Inflammatory macrophage treated with lipopolysaccharide for 4 hours (primary cell): ENCODE measurements at places on chromosomes 7 and 10.
A peak's percentile ranks its signal among the peaks of the same experiment; 100 is the strongest.

GRCh38 chr10:13206546-13207443 lies 27.4 kb downstream of the UCMA start:
- peak; percentile 5 for DNase-seq

GRCh38 chr10:50497758-50498157 lies 126.0 kb downstream of the SGMS1 start:
- no peak for DNase-seq

GRCh38 chr7:116122972-116123595 lies 87.3 kb upstream of the TES start:
- DNase-seq = peak; percentile 70

- DNase-seq = peak; percentile 36
These were observed 30.2 kb upstream of the EZH2 start for GRCh38 chr7:148914208-148914777.

GRCh38 chr10:116889066-116889465 lies 39.8 kb downstream of the ENO4 start:
- no peak for DNase-seq

DNA sequence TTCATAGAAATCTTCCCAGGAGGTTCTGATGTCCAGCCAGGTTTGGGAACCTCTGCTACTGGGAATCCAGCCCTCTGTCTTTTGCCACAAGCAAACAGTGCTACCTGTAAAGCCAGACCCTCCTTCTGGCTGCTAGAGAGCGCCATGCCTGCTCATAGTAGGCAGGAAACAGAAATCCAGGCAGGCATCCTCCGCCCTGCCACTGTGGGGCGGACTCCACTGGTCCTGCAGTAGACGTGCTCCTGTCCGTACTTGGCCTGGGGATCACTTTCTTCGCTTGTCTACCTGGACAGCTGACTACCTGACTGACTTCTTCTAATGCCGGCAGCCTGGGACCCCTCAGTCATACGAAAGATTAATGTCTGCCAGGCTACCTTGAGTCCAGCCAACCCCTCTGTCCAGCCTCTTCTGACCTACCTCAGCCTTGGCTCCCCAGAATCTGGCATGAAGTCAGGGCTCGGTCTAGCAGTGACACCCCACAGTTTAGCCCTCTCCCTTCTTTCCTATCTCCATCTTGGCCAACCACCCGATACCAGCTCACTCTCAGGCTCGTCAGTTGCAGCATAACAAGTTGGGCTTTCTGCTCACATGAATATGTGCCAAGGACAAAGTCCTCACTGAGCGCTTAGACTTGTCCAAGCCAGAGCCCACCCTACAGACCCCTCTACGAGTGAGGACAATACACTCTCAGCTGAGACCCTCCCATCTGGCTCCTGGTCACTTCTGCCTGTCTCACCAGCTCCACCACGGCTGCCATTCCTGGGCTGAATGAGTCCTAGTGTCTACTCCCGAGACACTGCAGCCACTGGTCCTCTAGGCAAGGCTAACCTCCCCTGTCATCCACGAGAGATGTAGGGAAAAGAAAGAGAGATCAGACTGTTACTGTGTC lies 43.9 kb upstream of the OPALIN start:
- DNase-seq = no peak

DNA sequence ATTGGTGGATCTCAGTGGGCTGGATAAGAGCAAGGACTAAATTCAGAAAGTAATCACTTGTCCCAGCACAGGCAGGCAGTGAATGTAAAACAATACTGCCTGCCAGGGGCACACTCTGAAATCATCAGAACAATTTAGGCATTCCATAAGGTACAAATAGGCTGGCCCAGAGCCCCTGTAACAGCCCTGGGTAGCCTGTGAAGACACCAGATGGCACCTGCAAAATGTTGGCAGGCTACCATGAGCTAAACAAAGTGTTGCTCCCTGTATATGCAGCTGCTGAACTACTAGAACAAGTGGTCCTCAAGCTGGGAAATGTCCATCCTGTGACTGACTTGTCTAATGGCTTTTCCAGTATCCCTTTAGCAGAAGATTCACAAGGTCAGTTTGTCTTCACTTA lies 3.0 kb upstream of the PRSS37 start:
- no peak for DNase-seq

DNA sequence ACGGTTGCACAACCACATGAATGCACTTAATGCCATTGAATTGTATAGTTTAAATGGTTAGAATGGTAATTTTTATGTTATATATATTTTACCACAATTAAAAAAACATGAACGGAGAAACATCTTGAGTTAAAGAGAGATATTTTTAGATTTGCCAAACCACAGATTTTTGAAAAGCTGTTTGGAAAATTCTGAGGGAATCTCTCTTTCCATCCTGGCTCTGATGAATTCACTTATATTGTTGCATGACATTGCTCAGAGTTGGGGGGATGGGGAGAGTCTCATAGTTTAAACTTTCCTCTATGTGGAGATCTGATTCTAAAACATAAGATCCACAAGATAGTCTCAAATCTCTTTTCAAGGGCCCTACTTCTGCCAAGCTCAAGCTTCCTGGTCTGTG lies 275.0 kb upstream of the NPVF start:
- DNase-seq = no peak

DNA sequence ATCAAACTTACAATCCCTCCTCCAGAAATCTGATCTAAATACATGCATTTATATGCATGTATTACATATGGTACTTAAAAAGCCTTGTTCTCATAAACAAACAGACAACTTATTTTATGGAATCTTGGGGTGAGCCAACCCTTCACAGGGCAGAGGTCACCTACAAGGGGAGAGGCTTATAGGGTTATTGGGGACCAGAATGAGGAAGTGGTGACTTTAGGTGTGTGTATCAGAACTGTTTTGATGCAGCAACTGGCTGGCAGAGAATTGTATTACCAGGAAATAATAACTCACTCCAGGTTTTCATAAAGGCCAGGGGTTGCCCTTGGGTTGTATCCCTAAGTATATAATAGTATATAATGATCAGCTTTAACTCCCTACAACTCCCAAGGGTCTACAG lies 91.1 kb downstream of the SVIL start:
- DNase-seq = no peak

GRCh38 chr10:385571-386300 lies 250.5 kb downstream of the ZMYND11 start:
- no peak for DNase-seq

DNA sequence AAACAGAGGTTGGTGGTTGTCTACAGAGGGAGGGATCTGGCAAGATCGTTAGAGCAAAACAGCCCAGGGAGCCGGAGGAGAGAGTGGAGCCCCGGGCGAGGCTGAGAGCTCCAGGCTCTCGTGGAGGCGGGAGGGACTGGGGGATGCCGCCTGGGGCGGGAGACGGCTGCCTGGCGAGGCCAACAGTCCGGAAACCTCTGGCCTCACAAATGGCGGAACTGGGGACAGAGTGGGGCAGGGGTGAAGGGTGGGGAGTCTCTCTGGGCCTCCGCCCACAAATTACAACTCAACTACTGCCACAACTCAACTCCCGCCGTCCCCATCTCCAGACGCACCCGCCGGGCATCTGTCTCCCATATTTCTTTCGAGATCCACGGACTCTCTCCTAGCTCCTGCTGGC lies 47.7 kb downstream of the CLEC2L start:
- no peak for DNase-seq

GRCh38 chr10:119614686-119615085 lies 17.9 kb upstream of the TIAL1 start:
- no peak for DNase-seq

DNA sequence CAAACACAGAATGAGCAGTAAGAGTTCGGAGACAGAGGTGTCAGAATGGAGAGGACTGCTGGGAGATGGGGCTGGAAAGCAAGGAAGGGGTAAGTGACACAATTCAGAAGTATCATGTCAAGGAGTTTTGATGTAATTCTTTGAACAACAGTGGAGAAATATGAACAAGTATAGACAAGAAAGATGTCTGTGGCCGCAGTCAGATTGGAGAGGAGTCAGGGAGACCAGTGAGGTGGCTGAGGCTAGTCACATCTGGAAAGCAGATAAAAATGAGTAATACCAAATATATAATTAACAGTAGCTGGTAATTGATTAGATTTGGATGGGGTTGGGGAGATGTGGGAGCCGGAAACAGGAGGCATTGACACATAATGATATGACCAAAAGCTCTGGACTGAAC lies 540.9 kb downstream of the SUGCT start:
- no peak for DNase-seq

GRCh38 chr7:101402081-101402779 lies 39.6 kb downstream of the COL26A1 start:
- DNase-seq = no peak

DNA sequence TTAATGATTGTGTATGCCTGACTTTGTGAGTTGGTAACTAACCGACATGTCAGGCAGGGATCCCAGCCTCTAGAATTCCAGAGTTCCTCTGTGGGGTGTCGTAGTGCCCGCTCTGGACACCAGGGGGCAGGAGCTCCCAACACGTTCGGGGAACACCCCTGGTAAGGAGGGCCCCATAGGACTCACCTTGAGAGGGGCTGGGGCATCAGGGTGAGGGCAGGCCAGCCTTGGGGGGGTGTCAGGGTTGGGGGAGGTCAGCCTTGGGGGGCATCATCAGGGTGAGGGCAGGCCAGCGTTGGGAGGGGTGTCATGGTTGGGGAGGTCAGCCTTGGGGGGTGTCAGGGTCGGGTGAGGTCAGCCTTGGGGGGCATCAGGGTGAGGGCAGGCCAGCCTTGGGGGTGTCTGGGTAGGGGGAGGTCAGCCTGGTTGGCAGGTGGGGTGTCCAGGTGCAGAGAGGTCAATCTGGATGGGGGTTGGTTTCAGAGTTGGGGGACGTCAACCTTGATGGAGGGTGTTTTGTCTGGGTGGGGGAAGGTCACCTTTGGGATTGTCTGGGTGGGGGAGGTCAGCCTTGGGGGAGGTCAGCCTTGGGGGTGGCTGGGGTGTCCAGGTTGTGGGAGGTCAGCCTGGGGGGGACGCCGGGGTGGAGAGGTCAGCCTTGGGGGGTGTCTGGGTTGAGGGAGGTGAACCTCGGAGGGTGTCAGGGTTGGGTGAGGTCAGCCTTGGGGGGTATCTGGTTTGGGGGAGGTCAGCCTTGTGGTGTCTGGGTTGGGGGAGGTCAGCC lies 45.6 kb upstream of the SUN1 start:
- DNase-seq = peak; percentile 44

GRCh38 chr10:122852261-122852660 lies 6.6 kb upstream of the CUZD1 start:
- DNase-seq = no peak

GRCh38 chr10:98030093-98030821 lies at the start of gene CRTAC1:
Gene CRTAC1 (minus strand): TSS chr10:98030621. CDS start chr10:98030472, 149 bp downstream.
- no peak for DNase-seq

DNA sequence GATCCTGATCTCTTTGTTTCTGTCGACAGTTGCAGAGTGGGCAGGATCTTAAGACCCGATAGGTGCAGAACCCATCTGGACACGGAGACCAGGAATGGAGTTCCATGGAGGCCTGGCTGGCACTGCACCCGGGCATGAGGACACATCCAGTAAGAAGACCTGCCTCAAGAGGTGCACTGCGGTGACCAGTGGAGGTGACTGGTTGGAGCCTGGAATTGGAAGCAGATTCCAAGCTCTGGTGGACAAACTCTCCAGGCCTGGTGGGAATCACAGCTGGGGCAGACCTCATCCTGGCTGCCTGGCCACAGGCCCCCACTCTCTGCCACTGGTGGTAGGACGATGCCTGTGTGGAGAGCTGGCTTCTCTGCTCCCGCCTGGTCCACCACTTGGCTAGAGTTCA lies 31.0 kb downstream of the ZNF775 start:
- DNase-seq = no peak

GRCh38 chr7:130733931-130734814 lies at the start of gene KLF14:
Gene KLF14 (minus strand): TSS chr7:130734207. CDS start chr7:130734033, 174 bp downstream.
- peak; percentile 18 for DNase-seq

GRCh38 chr7:130008941-130009847 lies 42.0 kb downstream of the ZC3HC1 start:
- peak; percentile 34 for DNase-seq

DNA sequence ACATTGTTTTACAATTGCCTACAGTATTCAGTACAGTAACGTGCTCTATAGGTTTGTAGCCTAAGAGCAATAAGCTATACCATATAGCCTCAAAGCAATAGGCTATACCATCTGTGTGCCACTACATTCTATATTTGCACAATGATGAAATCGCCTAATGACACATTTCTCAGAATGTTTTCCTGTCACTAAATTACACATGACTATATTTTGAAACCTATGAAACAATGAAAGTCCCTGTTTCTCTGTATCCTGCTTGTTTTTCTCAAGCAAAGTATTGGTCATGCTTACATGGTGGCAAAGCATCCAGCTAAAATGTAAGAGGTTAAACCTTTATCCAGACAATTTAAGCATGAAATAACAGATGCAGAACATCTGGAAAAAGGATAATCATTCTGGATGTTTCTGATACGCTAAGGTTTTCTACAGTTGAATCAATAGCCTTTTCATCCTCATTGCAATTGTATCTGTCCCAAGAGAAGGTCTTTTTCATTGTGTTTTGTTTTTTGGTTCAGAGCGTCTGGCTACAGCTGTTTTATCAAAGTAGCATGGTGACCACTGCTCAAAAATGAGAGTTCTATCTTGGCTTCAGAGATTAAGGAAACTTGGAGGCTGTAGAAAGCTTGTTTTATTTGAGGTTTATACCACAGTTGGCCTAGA lies 81.7 kb downstream of the CSTF2T start:
- DNase-seq = no peak

DNA sequence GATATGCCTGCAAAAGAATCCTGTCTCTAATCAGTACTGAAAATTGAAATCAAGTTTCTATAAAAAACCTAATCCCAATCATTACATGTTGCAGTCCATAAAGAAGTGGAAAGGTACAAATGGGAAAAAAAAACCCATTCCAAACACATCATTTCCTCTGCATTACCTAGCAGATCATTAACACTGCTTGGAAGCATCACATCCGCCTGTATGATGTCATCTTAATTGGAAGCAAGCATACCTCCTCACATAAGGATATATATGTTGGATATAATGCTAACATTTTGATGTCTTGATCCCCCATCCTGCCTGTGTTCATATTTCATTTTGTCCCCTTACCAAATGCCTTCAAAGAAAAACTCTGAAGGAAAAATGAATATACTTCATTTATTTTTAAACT lies 241.3 kb upstream of the AOAH start:
- no peak for DNase-seq

- no peak for DNase-seq
These were observed 150.2 kb downstream of the DGKB start for GRCh38 chr7:14752301-14752700.

DNA sequence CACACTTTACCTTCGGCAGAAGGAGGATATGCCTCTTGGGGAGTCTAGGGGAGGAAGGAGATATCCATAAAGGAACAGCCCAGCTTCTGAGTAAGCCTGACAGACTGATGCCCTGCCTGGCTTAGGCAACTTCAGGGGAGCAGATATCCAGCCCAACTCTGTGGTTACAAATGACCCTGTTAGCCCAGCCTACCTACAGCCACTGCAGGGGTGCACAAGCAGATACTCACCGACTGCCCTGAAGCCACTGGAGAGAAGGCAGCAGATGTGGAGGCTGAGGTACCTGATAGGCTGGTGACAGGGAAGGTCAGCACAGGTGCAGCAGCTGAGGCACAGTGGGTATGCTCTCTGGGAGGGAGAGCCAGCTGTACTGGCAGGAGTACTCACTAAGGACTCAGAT lies 770.2 kb downstream of the GRID1 start:
- no peak for DNase-seq
